ENCODE measurements at places on chromosomes 6 and 20.

DNA sequence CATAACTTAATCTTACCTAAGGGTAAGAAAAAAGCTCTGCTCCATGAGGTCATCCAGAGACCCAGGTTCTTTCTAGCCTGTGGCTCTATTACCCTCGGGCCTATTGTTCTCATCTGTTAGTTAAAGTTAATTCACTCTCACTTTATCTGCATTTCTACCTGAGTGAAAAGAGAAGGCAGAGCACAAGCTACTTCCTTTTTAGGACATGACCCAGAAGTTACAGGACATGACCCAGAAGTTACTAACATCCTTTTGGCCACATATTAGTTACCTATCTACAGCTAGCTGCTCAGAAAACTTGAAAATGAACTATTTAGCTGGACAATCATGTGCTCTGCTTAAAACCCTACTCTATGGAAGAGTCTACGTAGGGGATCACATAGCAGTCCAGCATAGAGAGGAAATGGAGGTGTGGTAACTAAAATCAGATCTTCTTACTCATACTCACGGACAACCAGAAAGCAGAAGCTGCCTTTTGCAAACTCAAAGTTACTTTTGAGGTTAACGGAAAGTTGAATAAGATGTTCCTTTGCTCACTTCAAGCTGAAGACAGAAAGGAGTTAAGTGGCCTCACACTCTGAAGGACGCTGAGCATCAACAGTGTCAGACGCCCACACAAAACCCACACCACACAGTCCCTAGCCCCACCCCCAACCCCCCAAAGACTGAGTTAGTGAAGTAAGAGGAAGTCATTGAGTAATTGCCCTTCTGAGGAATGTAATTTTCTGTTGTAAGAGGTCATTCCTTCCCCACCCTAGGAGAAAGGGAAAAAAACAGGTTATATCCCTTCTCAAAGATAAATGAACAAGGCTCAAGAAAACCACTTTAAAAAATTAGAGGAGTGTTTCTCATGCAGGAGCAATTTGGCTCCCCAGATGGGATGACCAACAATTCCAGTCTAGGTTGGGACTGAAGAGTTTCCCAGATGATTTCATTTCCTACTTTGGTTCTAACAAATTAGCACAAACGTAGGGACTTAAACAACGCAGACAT lies 45.9 kb upstream of the TAB2 start:
- no peak for DNase-seq

DNA sequence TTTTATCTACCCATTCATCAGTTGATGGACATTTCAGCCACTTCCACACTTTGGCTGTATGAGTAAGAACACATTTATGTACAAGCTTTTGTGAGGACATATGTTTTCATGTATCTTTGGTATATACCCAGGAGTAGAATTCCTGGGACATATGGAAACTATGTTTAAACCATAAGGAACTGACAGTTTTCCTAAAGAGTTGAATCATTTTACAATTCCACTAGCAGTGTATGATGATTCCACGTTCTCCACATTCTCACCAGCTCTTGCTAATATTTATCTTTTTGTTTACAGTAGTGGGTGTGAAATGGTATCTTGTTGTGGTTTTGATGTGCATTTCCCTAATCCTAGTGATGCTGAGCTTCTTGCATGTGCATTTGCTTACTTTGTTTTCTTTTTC lies 338.1 kb downstream of the PLCB1 start:
- DNase-seq = no peak

DNA sequence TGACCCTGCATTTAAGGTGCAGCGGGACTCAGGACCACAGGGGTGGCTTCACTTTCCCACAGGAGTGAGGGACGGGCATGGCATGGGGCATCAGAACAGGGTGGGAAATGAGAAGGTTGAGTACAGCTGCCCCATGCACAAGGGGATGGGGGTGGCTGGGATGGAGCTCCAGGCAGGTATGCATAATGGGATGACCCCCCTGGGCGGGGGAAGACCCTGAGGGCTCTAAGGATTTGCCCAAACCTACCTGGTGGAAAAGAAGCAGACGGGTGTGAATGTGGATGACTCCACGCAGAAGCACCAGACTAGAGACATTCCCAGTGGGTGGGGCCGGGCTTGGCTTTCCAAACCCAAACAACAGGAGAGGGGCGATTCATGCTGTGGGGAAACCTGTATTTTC lies 200.3 kb downstream of the SYNDIG1 start:
- DNase-seq = no peak

DNA sequence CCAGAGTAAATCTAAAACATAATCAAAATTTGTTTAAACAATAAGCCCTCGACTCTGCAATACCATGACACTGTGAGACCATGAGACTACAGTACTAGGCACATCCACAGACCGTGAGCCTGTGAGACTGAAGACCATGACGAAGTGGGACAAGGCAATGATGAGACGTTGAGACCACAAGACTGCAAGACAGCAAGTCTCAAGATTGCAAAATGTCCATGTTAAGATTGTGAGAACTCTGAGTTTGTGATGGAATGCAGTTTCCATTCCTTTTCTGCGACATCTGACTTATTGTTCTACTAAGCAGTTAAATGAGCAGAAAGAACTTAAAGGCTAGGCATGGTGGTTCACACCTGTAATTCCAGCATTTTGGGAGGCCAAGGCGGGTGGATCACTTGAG lies 102.1 kb upstream of the PHACTR1 start:
- DNase-seq = no peak

GRCh38 chr6:54935739-54936138 lies 89.2 kb downstream of the FAM83B start:
- no peak for DNase-seq

DNA sequence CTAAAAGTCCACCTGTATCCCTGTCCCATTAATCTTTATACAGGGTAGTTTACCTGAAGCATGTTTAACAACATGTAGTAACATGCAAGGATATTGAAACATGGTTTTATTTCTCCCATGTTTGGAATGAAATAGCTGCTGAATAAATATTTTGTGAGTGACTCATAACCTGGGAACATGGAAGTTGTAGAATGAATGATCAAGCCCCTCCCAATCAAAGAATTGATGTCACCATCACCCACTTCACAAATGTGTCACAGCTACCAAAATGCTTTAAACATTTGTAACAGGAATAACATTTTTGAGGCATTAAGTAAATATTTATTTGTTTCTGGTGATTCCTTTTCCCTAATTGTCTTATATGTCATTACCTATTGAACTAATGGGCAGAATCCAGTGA lies 58.9 kb upstream of the TNFAIP3 start:
- no peak for DNase-seq

DNA sequence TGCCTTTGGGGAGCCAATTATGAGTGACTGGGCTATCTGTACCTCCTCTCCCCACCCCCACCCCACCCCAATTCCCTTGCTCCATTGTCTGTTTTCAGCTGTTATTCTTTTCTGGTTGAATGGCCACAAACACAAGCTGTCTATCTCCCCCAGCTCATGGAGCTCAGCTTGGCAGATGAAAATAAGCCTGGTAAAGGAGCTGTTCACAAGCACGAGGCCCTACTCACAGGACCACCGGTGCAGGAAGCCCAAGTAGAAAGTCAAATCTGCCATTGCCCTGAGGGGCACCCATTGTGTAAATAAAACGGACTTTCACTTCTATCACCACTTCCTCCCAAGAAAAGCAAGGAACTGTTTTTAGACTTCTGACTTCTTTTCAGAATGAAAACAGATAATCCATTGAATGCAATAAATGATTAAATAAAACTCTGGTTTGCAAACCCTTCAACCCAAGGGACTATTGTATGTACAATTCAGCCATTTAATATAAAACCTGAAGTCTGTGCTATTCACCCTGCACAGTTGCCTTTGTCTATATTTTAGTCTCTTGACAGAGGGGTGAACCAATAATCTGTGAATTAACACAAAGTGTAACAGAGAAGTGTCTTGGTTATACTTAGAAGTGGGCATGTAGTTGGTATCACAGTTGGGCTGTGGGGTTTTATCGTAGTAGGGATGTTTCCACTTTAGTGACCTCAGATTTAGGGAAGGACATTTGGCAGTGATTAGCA lies 27.7 kb downstream of the RIPOR2 start:
- peak; percentile 77 for DNase-seq

DNA sequence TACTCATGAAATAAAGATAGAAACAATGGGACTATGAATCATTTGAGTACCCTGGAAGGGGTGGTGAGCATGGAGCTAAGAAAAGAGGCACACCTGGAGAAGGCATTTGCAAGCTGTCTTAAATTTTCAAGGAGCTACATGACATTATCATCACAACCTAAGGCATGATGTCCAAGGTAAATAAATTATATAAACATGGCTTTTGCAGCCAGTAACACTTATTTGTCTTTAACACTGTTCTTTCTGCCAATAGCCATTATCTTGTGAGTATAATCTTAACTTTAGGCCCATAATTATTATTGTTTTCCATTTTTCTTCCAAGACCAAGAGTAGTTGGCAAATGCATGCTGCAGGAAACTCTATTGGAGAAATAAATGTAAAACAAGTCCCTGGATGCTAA lies 63.7 kb downstream of the ALDH5A1 start:
- DNase-seq = no peak
